ENCODE measurements at places on chromosomes 5 and 9.

- no peak for DNase-seq
Observed at GRCh38 chr9:14133394-14133793, 180.5 kb downstream of the NFIB start.

DNA sequence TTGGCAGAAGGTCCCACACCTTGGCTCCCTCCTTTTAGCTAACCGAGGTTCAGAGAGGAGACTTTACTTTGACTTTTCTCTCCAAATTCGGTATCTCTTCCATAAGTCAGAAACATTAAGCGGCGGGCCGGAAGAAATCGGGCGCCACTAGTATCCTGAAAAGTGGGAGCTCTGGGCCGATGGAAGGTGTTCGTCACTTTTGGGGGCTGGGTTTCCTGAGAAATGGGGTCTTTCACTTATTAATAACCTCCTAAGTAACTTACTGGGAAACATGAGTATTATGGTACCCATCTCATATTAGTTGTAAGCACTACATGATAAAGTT is 716 bp downstream of the STX17 start:
- DNase-seq: no peak

DNA sequence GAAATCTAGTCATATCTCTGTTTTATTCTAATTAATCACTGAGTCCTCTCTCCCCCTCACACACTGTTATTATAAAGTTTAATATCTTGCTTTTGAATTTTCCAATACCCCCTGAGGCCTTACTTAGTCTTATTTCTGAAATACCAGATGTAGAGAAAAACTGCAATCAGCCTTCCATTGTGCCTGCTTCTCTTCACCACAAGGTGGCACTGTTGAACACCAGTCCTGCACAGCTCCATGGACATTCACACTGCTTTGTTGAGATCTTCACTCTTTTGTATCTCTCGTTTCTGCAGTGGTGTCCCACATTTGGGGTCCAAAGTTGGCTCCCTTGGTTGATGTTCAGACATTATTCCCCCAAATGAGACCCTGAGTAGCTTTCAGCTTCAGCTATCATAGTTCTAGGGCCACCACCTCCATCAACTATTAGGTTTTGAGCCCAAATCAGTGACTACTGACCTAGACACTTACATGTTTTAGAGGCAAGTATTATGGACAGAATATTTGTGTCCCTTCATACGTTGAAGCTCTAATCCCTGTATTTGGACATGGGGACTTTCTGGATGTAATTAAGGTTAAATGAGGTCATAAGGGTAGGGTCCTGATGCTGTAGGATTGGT is 24.3 kb downstream of the BOD1 start:
- peak; percentile 7 for DNase-seq

- DNase-seq: no peak
Observed at GRCh38 chr5:28808967-28809810, 1770.8 kb upstream of the CDH9 start.

- no peak for DNase-seq
Observed at GRCh38 chr9:137552022-137552768, 516 bp downstream of the MRPL41 start.

- DNase-seq: no peak
Observed at GRCh38 chr9:119873877-119874276, 504.6 kb upstream of the BRINP1 start.

Measured in CD4-positive, alpha-beta T cell treated with Interleukin-12 subunit alpha and Interleukin-12 subunit beta, for 1 hour (primary cell).